Anterior cingulate cortex (tissue), 58 donors: ENCODE measurements at places on chromosomes 6 and 20.

GRCh38 chr20:47406849-47407682 is 50.6 kb upstream of the ZMYND8 start:
- DNase-seq: no peak

DNA sequence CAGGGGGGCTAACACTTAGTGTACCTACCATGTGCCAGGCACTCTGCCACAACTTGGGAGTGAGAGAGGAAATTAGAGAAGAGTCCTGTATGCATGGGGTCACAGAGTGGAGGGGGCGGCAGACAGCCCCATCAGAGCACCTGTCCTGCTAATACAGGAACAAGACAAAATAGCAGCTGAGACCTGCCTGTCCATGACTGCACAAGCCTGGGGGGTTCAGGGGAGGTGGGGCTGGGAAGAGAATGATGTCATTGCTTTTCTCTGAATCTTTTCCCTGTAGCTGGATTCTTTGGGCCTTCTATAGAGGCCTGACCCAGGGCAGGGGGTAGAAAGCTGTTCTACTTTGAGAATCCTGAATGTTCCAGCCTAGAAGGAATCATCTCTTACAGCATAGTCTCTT is 37.4 kb downstream of the FOXP4 start:
- DNase-seq: no peak

DNA sequence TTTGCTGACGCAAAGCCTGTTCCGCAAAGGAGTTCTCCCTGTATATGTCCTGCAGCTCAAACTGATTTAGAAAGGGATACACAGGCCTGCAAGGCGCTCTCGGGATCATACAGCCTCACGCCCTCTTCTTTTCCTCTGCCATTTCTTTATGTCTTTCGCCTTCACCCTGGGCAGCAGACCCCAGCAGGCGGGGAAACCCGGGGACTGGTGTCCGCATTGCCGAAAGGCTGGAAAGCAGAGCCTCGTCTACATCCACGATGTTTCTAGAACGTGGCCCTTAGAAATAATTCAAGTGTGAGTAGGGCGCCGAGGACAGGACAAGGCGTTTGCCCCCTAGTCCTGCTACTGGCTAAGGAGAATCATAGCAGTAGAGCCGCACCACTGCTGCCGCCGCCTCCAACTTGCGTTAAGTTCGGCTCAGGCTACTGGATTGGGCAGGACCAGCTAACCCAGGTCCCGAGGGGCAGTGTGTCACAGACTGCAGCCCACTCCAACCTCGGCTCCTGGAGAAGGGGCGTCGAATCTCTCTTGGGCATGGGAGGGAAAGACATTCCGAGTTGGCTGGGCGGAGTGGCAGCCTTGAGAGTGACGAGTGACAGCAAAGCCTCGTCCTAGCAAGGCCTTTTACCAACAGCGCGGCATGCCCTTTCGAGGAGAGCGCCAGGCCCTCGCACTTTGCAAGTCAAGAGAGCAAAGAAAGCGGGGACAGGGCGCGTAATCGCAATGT is 2.6 kb upstream of the TBX18 start:
- no peak for DNase-seq

GRCh38 chr6:145047891-145048290 is 687.4 kb downstream of the EPM2A start:
- no peak for DNase-seq

DNA sequence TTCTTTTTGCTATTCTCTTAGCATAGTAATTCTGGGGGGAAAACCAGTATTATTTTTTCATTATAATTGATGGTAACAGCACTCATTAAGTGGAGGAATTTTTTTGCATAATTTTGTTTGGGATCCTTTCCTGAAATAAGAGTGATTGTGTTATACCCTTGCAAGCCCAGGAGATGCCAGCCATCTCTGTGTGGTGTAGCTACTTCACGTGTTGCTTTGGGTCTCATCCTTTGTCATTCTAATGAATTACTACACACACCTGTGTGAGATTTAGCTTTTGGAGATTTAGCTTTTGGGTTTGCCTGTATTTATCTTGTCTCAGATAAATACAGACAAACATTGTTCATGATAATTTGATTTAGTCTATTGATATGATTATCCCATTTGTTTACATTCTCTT is 76.5 kb downstream of the SH3BGRL2 start:
- DNase-seq: no peak

DNA sequence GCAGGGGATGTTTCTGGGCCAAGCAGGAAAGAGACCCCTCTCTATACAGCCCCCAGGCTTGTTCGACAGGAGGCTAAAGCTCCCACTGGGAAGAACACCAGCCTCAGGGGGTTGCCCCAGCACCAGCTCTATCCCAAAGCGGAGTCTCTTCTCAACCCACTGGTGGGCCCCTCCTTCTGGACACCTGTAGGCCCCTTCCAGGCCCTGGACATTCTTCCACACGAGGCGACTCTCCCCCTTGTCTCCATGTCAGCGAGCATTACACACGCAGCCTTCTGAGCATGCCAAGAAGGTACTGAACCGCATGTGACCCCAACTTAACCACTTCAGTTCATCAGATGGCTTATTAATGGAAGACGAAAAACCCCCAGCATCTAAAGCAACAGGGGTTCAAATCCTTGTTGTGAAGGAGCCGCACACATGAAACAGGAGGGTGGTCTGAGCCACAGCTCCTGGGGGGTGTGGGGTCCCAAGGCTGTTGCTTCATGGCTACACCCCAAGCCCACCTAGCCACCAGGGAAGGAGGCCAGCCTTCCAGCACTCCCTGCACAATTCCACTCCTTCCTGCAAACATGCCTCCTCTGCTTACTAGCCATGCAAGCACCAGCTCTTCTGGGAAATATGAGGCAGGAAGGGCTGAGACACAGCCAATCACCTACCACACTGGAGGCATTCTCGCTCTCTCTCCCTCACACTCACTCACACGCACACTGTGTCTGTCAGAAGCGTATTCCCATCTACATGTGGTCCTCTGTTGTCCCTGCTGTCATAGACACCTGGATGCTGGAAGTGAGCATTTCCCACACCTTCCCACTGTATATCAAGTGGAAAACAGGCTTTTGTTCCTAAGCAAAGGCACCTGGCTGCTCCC is 104.5 kb downstream of the NOL4L start:
- no peak for DNase-seq

GRCh38 chr20:49567421-49568277 is at the start of gene PTGIS:
TSS of gene PTGIS (minus strand) at chr20:49568137. CDS start at chr20:49568116, 21 bp downstream.
- no peak for DNase-seq

- no peak for DNase-seq
These were observed 377.6 kb downstream of the KIF16B start for GRCh38 chr20:16195671-16196070.

- DNase-seq: peak; percentile 45
These were observed 45.1 kb downstream of the CPNE5 start for GRCh38 chr6:36793913-36794712.

GRCh38 chr6:13733178-13733887 is 21.7 kb upstream of the RANBP9 start:
- DNase-seq: peak; percentile 2

DNA sequence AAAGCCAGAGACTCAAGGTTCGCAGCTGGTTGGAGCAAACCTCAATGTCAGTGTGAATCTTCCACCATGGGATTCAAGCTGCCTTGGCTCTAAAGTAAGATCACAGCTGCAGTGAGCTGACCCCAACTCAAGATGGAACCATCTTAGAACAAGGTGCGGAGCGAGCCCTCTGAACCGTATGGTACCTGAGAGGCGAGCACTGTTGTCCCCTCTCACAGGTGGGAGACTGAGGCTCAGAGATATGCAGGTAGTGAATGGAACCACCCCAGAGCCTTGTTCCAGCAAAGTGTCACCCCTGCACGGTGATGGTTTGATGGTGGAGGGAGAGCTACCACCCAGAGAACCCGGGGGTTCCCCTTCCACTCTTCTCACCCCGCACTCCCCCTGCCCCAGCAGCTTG is 52.5 kb downstream of the BMP7 start:
- DNase-seq: no peak

DNA sequence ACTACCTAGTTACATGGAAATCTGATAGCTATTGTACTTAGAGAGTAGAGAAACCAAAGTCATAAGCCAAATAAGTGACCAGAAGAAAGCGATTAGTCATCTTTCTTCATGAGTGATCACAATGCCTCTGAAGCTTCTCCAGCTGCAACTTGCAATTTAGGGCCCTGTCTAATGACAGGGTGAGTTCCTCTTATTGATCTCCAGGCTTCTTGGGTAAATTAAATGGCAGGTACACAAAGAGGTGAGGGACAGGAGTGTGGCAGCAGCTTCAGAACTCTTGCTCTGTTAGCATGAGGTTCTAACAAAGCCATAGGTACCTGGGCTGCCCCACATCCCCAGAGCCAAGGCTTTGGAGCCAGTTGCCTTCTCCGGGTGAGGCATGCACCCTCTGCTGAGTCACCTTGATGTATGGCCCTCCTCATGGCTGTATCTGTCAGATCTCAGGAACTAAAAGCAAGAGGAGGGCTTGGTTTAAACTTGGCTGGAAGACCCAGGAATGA is 60.8 kb downstream of the PRDM1 start:
- DNase-seq: no peak
